ENCODE measurements at places on chromosomes 2 and 18. TPM values are rescaled to one million over a fixed set of nuclear protein-coding genes. Genes with fewer than 3 reads are reported as not detected.

The SERPINB13 gene
- polyA plus RNA-seq: not detected

The ZBTB7C gene
- polyA plus RNA-seq: 17.1 TPM

The GAL3ST2 gene
- 0.21 TPM for polyA plus RNA-seq

DNA sequence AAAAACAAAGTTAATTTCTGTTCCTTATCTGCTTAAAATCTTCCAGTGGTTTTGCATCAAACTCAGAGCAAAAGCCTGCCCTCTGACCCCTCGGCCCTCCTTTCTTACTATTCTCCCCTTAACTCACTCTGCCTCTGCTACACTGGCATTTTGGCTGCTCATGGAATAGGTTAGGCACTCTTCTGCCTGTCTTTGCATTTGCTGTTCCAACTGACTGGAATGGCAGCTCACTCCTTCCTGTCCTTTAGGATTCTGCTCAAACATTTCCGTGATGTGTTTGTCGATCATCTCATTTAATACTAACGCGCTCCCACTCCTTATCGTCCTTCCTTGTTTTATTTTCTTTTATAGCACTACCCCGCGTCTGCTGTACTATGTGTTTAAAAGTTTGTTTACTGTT, 815 bp downstream of the CEBPZ start:
- peak; percentile 9 for DNase-seq

GRCh38 chr2:183868707-183869106, 729.6 kb upstream of the ZNF804A start:
- no peak for DNase-seq

The LIMS1 gene
- 54.2 TPM for polyA plus RNA-seq

- no peak for DNase-seq
Measured at GRCh38 chr18:22912835-22913234, 20.3 kb upstream of the RBBP8 start.

GRCh38 chr2:43854671-43855070, 15.9 kb downstream of the ABCG8 start:
- no peak for DNase-seq

The LRRC30 gene
- polyA plus RNA-seq: 1.2 TPM

GRCh38 chr2:223113161-223113560, 61.2 kb downstream of the KCNE4 start:
- DNase-seq: no peak

The GKN2 gene
- polyA plus RNA-seq: not detected

The AQP4 gene
- 0.64 TPM for polyA plus RNA-seq

The GPBAR1 gene
- 3.0 TPM for polyA plus RNA-seq

- DNase-seq: no peak
Measured at GRCh38 chr2:83578405-83578804, 880.7 kb downstream of the SUCLG1 start.

DNA sequence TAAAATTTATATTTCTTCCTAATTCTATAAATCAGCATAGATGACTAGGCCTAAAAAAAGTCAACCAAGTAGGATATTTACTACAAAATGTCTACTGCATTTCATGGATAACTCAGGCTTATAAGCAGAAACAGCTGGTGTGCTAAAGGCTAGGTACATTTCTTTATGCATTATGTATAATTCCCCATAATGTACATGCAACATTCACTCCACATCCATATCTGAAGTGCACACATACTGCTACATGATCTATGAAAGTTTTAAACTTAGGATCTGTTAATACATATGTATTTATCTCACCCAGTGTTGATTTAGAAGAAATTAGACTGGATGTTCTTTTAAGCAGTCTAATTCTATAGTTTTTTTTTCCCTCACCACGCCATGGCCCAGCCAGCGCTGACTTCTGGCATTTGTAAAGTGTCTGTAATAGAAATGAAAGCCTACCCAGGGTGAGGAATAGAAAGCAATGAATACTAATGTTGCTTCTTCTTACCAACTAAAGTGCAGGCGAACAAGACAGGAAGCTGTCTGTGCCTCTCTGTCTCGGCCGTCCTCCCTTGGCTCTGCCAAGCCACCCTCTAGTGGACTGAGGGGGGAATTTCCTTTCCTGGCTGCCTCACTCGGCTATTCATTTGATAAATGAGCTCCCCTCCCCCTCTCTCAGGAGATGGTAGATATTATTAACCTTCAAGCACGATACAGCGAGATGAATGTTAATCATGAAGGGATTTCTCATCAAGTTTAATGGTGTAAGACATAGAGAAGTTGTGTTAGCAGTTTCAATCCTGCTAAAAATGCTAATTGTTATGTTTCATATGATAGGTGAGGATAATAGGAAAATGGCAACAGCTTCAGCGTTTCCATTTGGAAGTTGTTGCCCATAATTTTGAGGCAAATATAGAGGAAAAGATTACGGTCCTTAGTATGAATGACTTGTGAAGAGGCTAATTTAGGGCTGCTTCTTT, 384.5 kb downstream of the MTX2 start:
- DNase-seq: no peak

- DNase-seq: no peak
Measured at GRCh38 chr2:239142296-239142695, 258.5 kb downstream of the HDAC4 start.

GRCh38 chr18:21513292-21513691, 87.2 kb downstream of the ESCO1 start:
- DNase-seq: no peak

DNA sequence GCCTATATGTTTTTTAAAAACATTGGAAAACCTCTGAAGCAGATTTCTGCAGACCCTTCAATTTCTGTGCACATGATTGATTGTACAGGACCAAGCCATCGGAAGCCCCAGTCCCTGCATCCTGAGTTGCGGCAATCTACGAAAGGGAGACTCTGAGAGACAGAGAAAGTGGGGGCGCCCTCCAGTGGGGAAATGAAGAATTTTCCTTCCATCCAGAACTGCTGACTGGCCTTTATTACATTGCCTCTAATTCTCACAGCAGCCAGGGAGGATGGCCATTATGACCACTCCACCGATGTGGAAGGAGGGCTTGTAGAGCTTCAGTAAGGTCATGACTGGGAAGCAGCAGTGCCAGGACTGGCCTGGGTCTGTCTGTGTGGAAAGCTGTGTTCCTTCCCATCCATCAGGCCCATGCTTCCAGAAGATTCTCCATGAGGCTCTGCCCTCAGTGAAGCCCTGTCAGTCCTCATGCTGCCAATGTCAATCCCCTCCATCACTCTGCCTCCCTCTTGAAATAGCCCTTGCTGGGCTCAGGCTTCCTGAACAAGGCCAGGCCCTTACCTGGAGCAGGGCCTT, 20.0 kb upstream of the RESP18 start:
- no peak for DNase-seq

The ACMSD gene
- 42.3 TPM for polyA plus RNA-seq

DNA sequence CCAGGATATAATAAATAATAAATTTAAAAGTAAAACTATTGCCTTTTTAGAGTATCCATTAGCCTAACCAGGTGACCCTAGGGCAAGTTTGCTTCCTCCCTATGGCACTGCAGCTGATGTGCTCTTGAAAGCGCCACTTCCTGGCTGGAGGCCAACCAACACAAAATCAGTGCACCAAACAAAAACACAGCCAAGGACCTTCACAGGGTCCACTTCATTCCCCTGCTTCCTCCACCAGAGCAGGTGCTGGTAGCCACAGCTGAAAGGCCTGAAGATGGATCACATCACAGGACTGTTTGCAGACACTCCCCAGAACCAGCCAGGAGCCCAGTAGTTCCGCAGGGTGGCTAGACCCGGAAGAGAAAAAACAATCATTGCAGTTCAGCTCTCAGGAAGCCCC, 108.8 kb downstream of the TWIST2 start:
- DNase-seq: no peak

- no peak for DNase-seq
Measured at GRCh38 chr2:240556553-240557100, 1.2 kb downstream of the ANKMY1 start.

GRCh38 chr2:65397122-65397521, 35.3 kb downstream of the SPRED2 start:
- no peak for DNase-seq

- peak; percentile 26 for DNase-seq
Measured at GRCh38 chr2:241901500-241902351, 32.2 kb downstream of the RTP5 start.

The HOXD9 gene
- polyA plus RNA-seq: 82.6 TPM

GRCh38 chr18:29164993-29165599, 988.2 kb upstream of the CDH2 start:
- DNase-seq: no peak

The ERBB4 gene
- polyA plus RNA-seq: 59.5 TPM

The PARD3B gene
- polyA plus RNA-seq: 36.1 TPM

The B4GALT6 gene
- 15.1 TPM for polyA plus RNA-seq

The HRH4 gene
- polyA plus RNA-seq: not detected

GRCh38 chr2:66851449-66851872, 416.5 kb downstream of the MEIS1 start:
- no peak for DNase-seq

DNA sequence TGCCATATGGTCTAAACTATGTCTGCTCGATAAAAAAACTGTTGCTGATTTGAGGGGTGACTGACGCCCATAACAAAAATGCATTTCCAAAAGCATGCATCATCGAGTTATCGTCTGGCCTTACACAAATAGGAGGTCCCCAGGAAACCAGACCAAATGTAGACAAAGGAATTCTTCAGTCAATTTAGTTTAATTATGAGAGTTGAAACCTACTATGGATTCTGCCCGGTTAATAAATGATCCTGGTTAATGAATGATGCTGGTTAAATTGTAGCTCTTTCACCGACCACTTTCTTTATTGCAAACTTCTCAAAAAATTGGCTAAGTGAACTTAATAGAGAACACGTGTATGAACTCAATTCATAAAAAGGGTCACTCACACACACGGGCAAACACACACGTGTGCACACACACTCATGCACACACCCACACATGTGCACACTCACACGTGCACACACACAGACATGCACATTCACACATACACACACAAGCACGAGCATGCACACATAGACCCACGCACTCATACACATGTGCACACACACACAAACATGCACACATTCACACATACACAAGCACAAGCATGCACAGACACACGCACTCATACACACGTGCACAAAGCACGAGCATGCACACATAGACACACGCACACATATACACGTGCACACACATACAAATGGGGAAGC, 59.0 kb upstream of the SALL3 start:
- DNase-seq: peak; percentile 28

GRCh38 chr2:217058791-217059755, 199.2 kb upstream of the TNP1 start:
- DNase-seq: no peak

GRCh38 chr2:6645672-6646071, 220.0 kb downstream of the CMPK2 start:
- no peak for DNase-seq

The ARHGAP28 gene
- polyA plus RNA-seq: 70.9 TPM

The DNAH6 gene
- polyA plus RNA-seq: 1.8 TPM

The KCNJ3 gene
- polyA plus RNA-seq: 7.0 TPM

GRCh38 chr2:176833671-176834070, 378.9 kb upstream of the HNRNPA3 start:
- no peak for DNase-seq

The CCDC85A gene
- 1.8 TPM for polyA plus RNA-seq

DNA sequence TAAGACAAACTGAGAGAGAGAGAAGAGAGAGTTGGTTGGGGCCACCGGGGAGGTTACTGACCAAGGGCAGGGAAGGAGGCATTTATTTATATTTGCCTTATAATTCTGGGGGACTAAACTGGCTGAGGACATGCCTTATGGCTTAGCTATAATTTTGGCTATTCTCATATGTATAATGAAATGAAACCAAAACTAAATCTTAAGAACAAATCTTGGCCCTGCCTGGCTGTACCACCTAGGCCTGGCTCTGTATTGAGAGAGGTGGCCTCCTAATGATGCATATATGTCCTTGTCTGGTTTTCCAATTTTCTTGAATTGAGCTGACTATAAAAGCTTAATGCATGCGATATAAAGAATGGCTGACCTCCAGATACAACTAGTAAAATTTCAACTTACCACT, 3.5 kb upstream of the PPP1CB start:
- DNase-seq: no peak

The TTN gene
- 0.75 TPM for polyA plus RNA-seq

DNA sequence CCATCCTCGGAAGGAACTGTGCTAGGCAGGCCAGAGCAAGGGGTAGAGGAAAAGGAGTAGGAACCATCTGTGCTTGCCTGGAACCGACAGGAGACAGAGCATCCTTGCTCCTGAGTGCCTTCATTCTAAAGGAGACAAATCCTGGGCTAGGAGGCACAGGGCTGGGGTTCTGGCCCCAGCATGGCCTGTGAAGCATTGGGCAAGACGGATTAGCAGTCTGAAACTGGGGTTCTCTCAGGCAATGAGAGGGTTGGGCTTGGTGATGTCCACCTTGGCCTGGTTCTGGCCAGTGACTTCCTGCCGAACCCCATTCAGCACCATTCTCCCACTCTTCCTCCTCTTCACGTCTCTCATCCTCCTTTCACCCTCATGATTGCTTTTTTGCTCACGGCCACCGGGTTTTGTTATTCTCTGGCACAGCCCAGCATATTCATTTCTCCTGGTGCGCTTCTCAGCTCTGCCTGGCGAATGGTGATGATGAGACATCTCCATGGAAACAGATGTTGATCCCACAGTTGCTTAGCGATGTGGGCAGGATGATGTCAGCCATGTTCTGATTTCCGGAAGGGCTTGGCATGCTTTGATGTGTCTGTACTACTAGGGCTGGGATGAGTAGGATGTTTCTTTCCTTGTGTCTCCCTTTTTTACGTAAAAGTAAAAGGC, 127.7 kb downstream of the CAPN13 start:
- no peak for DNase-seq

DNA sequence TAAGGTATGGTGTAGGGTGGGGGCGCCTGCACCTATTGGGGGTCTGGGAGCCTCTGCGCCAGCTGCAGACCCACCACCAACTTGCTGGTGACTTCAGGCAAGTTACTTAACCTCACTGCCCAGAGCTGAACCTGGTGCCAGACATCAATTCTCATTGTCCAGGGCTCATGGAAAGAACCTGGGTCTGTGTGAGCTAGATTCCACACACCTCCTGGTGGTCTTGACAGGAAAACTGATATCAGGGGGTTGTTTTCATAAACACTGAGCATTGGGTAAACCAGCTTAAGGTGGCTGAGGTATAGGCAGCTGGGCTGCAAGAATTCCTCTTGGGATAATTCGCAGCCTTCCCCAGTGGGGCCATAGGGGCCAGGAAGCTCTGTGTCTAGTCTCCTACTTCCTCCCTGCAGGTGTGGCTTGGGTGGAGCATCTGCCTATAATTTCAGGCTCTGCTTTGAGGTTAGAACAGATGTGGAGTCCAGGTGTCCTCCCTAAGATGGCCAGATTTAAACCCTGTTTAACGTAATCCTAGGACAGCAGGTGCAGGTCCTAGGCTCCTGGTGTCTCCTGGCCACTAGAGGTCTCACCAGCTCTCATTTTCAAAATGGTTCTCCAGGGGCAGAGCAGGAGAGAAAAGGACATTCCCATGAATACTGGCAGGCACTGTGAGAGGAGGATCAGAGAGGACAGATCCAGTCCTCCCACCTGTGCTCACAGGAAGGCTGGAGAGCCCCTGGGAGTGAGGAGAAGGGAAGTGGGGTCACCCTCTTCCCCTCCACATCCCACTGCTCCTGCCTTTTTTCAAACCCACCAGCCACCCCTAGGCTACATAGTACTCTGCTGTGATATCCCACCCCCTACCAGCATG, 100.4 kb upstream of the SMAD2 start:
- DNase-seq: no peak

All from left renal cortex interstitium (tissue), 4 donors.